Head of caudate nucleus (tissue), 42 donors: ENCODE measurements at places on chromosomes 12 and 14.

DNA sequence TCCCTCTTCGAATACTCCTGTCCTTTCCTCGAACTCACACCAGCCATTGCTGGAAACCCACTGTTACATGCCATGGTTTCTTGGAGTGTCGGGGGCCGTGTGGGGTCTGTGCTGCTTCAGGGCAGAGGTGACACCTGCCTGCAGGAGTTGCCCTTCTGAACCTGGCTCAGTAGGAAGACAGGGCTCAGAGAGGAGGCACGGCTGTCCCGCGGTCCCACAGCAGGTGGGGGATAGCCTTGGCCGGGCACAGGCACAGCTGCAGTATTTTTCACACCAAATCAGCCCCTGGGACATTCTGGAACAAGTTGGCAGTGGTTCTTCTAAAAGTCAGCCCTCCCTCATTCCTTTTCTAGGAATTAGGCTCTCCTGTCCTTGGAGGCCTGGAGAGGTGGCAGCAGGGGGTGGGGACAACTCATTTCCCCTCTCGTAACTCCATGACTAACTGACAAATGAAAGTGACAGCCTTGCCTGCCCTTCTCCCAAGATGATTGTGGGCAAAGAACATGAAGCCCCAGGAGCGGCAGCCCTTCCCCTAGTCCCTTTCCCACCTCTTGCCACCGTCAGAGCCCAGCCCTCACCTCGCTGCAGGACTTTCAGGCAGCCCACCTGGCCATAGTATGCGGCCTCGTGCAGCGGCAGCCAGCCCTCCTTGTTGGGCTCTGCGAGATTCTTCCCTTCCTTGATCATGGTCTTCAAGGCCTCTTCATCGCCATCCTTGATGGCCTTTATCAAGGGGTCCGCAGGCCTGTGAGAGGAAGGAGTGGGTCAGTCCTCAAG is 22.4 kb downstream of the ASB2 start:
- DNase-seq: no peak

- peak; percentile 46 for DNase-seq
Measured at GRCh38 chr12:51388069-51388799, 3.0 kb downstream of the GALNT6 start.

DNA sequence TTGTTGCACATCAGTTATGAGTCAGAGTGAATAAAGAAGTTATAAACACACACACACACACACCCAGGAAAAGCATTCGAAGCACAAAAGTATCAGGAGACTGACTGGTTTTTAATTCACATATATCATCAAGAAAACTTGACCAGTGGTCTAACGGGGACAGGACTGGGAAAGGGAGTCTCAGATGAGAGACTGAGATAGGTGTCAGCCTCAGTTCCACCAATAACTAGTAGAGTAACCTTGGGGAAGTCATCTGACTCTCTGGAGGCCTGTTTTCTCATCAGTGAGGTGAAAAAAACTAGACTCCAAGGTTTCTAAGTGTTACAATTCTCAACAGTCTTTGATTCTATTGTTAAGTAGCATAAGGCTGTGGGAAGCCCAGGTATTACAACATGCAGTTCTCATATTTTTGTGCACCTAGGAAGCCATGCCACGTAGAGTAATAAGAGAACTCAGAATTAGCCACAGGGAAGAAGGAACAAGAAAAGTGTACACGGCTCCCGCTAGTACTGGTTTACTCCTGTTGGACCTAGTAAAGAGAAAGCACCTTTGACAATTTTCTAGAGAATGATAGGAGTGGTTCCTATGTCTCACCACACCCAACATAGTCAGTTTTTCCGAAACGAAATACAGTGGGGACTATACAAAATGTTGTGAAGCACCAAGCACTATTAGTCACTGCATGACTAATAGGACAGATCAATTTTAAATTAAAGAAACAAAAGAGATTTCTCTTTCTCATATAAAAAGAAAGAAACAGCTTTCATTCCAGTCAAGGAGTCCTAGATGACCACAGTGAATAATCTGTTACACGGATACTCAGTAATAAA is 5.0 kb downstream of the PPTC7 start:
- DNase-seq: no peak

DNA sequence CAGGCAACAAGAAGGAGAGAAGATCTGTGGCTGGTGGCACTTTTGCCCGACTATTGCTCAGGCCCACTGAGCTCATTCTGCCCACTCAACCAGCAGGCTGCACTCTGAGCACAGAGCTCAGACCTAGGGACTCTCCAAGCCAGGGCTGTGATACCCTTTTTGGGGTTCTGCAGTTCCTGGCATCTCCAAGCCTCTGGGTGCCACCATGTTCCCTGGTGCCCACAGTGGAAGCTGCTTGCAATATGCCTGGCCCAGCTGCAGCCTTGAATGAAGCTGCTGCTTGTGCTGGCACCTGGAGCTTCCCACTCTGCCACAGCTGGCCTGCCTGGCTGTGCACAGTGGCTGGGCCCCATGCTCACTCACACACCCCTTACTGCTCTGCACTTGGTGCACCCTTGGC is 236.1 kb downstream of the ADGRD1 start:
- no peak for DNase-seq

- DNase-seq: no peak
Measured at GRCh38 chr12:80869264-80869663, 68.5 kb downstream of the LIN7A start.

DNA sequence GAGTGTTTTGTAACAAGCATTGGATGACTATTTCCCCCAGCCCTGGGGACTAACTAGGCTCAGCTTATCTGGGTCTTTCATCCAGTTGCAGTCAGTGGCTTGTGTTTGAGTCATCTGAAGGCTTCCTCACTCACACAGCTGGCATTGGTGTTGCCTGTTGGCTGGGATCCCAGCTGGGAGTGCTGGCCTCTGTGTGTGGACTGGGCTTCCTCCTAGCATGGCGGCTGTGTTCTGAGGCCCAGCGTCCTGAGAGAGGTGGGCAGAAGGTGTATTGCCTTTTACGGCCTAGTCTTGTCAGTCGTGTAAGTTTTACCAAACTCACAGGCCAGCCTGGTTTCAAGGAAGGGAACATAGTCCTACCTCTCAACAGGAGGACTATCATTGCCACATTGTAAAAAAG is 28.3 kb upstream of the PPP2R5C start:
- DNase-seq: no peak

GRCh38 chr14:24843494-24843893 is 206.5 kb downstream of the STXBP6 start:
- DNase-seq: no peak

GRCh38 chr14:31297701-31298344 is 90.2 kb upstream of the HECTD1 start:
- DNase-seq: no peak

GRCh38 chr14:96792591-96792990 is 4.6 kb upstream of the VRK1 start:
- no peak for DNase-seq

DNA sequence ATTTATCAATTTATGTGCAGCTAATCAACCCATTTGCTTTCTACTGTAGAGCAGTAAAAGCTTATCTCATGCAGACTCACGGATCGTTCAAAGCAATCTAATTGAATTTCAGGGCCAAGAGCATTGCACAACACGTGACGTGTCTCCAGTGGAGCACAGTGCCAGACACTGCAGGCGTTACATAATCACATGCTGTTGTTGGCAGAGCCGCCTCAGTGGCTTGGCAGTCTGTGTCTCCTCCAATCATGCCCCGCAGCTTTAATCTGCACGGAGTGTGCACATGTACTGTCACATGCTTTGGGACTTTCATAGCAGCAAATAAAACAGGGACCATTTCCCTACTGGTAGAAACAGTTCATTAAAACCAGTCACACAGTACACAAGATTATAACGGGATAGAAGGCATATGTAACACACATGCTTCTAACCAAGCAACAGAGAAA is 309.3 kb downstream of the ITPR2 start:
- DNase-seq: peak; percentile 72

- DNase-seq: no peak
Measured at GRCh38 chr12:62268956-62269355, 8.8 kb downstream of the USP15 start.

GRCh38 chr12:118102609-118103008 is 1.2 kb downstream of the VSIG10 start:
- DNase-seq: no peak

GRCh38 chr14:74663884-74664283 is 49.0 kb downstream of the AREL1 start:
- DNase-seq: no peak

DNA sequence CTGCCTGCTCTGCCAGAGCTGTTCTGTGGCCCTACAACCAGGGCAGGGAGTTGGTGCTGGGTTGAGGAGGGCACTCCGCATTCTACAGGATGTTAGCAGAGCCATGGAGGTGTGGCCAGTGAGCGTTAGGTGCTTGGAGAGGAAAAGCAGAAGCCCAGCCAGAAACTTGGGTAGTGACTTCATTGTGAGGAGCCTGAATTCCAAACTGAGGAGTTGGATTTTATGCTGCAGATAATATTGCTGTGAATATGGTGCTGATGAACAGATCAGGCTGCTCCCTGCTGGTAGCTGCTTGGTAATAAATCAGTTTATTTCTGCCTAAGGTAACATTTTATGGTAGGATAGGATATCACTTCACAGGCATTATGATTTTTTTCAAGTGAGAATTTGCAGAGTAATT is 7.1 kb upstream of the CCDC175 start:
- DNase-seq: no peak

DNA sequence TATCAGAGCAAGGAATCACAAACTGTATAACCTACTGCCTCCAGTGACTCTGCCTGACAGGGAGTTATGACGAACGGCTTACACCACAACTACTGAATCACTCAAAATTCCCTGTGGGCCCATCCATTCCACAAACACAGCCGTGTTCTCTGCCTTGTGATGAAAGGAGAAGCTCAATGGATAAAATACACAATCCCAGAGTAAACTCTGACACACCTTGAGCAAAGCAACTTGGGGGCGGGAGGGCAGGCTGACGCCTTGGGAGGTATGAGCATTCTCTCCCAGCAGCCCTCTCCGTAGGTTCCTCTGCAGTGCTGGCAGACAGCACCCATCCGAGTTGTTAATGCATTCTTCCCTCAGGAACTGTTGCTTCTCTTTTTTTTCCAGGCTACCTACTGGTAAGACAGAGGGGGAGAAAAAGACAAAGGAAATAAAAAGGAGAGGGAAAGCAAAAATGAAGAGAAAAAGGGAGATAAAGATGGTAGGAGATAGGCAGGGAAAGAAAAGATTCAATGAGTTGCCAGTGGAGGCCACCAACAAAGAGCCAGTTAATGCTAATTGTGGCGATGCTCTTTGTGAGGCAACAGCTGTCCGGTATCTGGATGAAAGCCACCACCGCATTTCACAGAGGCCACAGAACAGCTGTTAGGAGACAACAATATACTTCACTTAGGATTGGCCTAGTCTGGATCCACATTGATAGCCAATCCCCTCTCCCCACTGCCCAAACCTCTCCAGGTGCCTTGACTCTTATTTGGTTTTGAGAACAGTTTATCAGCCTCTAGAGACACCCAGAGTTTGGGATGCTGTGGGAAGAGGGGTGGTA is 4.7 kb upstream of the DIO2 start:
- DNase-seq: no peak
